GM23248 (cell line): ENCODE measurements at places on chromosomes 12 and 14. TPM values are rescaled to one million over a fixed set of nuclear protein-coding genes. Genes with fewer than 3 reads are reported as not detected.

DNA sequence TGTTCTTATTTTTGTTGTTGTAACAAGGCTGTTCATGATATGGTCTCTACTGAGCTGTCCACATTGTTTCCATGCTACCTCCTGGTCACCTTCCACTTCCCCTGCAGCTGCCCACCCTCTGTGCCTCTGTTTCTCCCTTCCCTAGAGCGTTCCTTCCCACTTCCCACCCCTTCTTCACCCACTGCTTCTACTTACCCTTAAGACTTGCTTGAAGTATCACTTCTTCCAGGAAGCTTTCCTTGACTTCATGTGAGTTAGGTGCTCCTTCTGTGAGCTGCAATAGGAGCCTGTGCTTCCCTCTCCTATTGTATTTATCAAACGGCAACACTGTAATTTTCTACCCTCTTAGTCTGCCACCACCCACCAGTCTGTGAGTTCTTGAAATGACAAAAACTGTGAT is 286.8 kb upstream of the AMIGO2 start:
- DNase-seq = no peak

DNA sequence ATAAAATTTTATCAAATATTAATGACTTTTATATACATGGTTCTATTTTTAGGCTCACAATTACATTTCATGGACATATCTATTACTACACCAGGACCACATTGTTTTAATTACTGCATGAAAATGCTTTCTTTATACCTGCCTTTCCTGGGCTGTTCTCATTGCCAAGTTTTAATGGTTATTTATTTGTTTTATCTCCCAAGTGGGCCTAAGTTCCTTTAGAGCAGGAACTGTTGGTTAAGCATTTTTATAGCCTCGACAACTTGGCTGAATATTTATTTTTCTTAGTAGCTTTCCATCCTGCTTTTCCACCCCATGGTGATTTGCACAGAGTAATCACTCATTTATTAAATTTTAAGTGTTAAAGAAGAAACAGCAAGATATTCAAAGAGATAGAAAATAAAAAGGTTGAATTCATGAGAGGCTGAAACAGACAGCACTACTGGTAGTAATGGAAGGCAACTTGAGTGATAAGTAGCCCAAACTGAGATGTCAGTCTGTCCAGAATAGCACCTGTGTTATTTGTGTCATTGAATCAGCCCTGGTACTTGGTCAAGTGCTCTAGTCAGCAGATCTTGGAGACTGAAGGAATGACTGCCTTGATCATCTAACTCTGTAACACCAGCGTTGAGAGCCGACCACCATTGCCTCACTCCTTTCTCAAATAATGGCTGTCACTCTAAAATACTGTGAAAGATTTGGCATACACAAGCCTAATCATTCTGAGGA is 119.1 kb upstream of the EGLN3 start:
- no peak for DNase-seq

DNA sequence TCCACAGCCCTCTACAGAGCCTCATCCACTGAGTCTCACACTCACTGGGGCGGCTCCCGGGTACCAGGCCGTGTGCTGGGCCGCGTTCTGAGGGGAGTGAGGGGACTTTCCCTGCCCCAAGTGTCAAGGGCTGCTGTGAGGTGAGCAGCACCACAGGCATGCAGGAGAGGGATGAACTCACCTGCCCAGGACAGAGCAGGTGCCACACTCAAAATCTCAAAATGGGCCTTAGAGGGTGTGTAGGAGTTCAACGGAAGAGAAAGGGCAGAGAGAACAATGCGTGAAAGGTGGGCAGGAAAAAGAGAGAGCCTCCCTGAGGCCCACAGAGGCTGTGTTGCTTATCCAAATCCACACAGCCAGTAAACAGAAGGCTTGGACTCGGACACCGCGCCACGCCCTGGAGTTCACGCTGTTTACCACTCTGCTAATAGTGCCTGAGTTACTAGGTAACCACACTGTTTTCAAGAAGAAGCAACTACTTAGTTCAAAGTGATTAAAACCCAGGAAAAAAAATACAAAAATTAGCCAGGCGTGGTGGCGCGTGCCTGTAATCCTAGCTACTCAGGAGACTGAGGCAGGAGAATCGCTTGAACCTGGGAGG is 32.7 kb downstream of the TSPAN11 start:
- no peak for DNase-seq

DNA sequence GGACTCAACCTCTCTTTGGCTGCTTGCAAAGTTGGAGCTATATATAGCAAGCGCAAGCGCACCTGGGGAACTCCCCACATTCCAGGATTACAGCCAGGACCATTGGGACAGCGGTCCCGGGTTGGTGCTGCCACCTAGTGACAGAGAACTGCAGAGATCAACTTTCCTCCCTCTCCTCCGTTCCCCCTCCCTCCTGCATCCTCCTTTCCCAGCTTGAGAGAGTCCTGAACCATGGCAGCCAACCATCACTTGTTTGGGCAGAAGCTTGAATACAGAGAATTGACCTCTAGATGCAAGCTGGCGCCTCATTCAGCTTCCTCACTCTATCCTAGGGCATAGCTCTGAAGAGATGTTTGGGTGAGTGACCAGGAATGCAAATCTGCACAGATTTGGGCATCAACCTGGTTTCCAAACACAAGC is 17.4 kb upstream of the FLVCR2 start:
- DNase-seq = peak; percentile 80

DNA sequence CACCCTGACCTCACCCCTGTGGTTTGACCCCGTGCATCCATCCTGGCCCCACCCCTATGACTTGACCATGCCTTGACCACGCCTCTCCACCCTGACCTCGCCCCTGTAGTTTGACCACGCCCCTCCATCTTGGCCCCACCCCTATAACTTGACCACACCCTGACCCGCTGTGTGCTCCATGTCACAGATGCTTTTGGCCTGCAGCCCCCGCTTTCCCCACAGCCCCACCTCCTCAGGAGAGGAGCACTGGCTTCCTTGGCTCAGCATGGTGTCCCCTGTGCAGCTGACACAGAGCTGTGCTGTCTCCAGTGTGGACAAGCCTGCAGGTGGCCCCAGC is 269.9 kb upstream of the SFSWAP start:
- no peak for DNase-seq

GRCh38 chr14:85315733-85316290 is 214.1 kb upstream of the FLRT2 start:
- peak; percentile 20 for DNase-seq

- no peak for DNase-seq
Observed at GRCh38 chr12:111816065-111816615, 25.9 kb upstream of the MAPKAPK5 start.

- DNase-seq = peak; percentile 81
Observed at GRCh38 chr12:106080041-106080790, 58.5 kb downstream of the NUAK1 start.

DNA sequence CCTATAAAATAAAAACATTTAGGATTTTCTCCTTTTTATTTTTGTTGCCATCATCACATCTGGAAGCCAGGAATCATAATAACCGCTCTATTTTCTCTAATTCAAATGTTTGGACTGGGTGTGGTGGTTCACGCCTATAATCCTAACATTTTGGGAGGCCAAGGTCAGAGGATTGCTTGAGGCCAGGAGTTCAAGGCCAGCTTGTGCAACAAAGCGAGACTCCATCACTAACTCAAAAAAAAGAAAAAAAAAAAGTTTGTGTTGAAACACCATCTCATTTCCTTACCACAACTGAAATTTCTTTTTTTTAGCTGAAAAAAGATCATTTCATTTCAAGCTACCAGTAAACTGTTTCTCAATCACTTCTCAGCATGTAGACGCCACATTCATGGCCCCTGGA is 8.8 kb upstream of the BAZ1A start:
- DNase-seq = no peak

DNA sequence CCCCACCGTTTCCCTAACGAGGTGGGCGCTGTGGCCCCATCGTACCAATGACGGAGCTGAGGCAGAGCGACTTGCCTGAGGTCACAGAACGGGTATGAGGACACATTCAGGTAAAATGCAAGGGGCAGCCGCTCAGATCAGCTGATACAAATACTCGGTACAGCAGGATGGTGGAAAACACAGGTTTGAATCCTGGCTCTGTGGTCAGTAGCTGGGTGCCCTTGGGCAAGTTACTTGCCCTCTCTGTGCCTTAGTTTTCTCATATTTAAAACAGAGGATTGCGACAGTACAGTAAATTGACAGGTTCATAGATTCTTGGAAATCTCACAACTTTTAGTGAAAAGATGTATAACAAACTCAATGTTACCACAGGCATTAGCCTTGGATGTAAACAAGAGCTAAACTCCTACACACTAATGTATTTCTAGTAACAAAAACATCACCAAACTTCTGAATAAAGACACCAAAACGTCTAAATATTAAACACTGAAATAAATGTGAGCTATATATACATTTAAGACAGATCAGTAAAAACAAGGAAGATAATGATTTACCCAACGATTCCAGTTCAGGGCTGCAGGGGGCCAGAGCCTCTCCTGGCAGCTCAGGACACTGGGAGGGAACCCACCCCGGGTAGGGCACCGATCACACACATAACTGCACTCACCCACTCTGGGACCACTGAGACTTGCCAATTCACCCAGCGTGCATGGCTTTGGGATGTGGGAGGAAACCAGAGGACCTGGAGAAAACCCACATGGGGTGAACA is 128.4 kb downstream of the RBM19 start:
- DNase-seq = no peak

DNA sequence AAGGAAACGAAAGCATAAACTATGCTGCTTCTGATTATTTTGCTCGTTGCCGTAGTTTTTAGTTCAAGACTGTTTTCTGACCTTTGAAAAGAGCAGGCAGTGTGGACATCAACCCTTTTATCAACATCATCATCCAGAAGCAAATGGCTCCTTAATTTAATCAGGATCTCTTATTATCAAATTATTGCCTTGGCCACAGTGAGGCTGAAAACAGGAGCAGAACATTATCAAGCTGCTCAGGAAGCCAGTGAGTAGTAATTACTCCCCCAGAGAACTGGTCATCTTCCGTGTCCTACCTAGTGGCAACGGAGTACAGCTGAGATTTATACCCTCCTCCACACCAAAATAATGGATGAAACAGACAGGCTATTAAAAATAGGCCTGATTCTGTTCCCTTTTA is 2.2 kb upstream of the DIABLO start:
- no peak for DNase-seq

DNA sequence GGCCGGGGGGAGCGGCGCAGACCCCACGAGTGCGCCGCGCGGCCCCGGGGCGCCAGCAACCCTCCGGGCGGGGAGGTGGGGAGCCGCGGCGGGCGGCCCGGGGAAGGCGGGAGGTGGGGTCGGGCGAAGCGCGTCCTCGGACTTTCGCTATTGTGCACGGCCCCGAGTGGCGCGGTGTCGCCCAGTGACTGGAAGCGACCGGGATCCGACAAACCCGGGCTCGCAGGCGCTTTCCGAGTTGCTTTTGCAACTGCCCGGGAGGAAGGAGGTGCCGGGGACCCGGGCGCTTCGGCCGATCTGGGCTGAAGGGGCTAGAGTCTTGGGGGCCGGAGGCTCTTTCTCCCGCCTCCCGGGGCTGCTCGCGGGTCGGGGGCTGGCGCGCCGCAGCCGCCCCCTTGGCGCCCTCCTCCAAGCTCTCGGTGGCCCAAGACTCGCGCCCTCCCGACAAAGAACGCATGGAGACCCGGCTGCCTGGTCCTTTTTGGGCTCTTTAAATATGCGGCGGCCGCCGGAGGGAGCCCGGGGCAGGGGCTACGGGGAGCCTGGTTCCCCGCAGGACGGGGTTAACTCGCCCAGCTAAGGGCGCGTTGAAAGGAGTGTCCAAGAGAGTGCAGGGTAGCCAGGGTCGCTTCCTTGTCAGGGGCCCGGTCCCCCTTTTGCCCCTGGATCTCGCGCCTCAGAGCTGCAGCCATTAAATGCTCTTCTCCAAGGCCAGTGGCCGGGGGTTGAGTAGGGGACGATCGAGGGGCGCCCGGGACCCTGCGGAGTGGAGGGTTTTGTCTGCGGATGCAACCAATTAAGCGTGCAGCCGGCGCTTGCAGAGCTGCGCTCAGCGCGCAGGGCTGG is 1.4 kb downstream of the HMGA2 start:
- DNase-seq = peak; percentile 62

DNA sequence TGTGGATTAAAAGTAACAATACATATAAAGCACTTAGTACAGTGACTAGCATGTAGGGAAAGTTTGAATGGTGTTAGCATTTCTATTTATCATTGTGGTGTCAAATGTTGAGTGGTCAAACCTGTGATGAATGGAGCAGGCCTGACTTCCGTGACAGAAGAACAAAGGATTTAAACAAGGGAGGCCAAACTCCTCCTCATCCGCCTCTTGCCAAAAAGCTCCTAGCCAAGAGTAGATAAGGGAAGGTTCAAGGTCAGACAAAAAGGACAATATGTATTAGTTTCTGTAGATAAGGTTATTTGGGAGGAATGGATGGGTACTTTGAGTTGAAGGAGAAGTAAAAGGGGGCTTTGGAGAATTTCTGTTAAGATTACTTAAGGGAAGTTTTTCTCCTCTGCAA is 6.5 kb downstream of the RNASE7 start:
- DNase-seq = no peak

DNA sequence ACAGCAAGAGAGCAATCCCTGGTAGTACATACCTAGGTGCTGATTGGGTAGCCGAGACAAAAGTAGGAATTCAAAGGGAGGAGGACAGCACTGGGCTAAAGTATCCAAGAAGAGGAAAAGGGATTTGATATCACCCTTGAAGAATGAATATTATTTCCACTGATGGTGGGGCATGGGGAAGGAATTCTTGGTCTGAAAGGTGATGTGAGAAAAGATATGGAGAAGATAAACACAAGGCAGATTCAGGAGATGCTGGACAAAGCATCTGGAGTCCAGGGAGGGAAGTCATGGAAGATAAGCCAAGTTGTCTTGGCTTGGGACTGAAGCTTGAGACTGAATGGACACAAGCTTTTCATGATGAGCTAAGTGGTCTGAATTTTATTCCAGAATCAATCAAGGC is 194.0 kb downstream of the EGLN3 start:
- DNase-seq = no peak

GRCh38 chr12:3200032-3200617 is 122.9 kb downstream of the TSPAN9 start:
- DNase-seq = peak; percentile 69

- DNase-seq = no peak
Observed at GRCh38 chr12:114938487-114939210, 254.7 kb upstream of the TBX3 start.

The ESYT1 gene
- 108 and 115 TPM in 2 replicates for polyA plus RNA-seq

The PHC1 gene
- polyA plus RNA-seq = 4.6 and 6.4 TPM in 2 replicates

The GUCY2C gene
- polyA plus RNA-seq = not detected in 2 replicates

The PROX2 gene
- polyA plus RNA-seq = 0.05 TPM in 1 of 2 replicates, not detected in the other

The NPAS3 gene
- polyA plus RNA-seq = not detected in 2 replicates

The ANO4 gene
- 6.3 and 7.6 TPM in 2 replicates for polyA plus RNA-seq

The ADCY4 gene
- polyA plus RNA-seq = 0.20 and 0.38 TPM in 2 replicates

The PAPLN gene
- polyA plus RNA-seq = 0.51 and 0.98 TPM in 2 replicates

The KERA gene
- polyA plus RNA-seq = not detected in 2 replicates

The DAO gene
- polyA plus RNA-seq = not detected in 2 replicates

The NFE2 gene
- polyA plus RNA-seq = 0.46 TPM in 1 of 2 replicates, not detected in the other

The SDR9C7 gene
- not detected in 2 replicates for polyA plus RNA-seq

The FAIM2 gene
- 4.6 and 5.3 TPM in 2 replicates for polyA plus RNA-seq

The ARHGAP9 gene
- 0.48 and 0.61 TPM in 2 replicates for polyA plus RNA-seq
